AG04450 (cell line): ENCODE measurements at places on chromosomes 5 and 9.

- DNase-seq, result no peak
These were observed 1.9 kb downstream of the RAI14 start for GRCh38 chr5:34657988-34658387.

DNA sequence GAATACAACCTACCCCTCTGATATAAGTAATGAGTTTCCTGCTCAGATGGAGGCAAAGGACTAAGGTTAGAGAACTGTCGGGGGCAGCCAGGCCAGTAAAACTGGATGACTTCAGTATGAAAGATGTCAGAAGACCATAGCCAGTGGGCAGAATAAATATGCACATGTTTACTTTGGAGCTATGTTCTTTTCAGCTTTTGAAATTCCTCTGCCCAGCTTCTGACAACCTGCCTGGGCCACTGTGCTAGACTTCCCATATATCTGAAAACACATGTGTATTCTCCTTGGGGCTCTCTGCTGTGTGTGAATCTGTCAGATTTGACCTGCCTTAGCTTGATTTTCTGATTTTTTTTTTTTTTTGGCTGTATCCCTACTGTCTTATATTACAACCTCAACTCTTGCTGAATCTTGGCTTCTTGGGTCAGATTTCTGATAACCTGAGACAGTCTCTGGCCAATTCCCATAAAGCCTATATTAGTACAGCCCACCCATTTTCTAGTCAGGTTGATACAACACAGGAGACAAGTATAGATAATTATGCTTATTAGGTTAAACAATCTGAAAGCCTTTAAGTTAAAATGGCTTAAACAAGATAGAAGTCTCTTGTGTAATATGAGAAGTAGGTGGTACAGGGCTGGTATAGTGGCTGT lies 76.6 kb upstream of the PRLR start:
- DNase-seq, result no peak

- no peak for DNase-seq
These were observed 61.4 kb downstream of the C9orf50 start for GRCh38 chr9:129559506-129559881.

- DNase-seq, result no peak
These were observed 82.7 kb downstream of the BNC2 start for GRCh38 chr9:16787724-16788123.

DNA sequence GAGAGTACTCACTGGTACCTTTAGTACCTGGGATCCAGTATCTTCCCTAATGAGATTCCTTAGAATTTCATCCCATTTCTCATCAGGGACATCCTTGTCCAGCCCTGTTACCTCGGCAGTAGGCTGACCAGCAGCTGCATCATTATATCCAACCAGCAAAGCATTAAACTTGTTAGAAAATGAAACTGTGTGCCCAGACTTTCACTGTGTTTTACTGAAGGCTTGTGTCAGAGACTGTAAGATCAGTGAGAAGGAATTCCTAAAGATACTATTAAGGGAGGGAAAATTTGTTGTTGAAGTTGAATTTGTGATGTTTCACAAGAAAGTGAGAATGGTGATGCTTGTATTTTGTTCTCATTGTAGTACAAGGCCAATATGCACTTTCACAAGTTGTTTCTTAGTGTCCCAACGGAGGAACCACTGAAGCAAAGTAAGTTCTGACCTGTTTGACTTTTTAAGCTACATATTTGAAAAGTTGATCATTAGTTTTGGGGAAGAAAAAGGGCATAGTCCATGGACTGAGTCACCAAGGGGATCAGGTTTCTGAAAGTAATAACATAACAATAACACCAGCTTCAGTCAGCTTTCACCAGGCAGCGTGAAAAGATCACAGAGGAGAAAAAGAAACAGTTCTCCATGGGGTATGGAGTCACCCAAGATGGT lies 48.8 kb downstream of the GRAMD2B start:
- peak; percentile 42 for DNase-seq

DNA sequence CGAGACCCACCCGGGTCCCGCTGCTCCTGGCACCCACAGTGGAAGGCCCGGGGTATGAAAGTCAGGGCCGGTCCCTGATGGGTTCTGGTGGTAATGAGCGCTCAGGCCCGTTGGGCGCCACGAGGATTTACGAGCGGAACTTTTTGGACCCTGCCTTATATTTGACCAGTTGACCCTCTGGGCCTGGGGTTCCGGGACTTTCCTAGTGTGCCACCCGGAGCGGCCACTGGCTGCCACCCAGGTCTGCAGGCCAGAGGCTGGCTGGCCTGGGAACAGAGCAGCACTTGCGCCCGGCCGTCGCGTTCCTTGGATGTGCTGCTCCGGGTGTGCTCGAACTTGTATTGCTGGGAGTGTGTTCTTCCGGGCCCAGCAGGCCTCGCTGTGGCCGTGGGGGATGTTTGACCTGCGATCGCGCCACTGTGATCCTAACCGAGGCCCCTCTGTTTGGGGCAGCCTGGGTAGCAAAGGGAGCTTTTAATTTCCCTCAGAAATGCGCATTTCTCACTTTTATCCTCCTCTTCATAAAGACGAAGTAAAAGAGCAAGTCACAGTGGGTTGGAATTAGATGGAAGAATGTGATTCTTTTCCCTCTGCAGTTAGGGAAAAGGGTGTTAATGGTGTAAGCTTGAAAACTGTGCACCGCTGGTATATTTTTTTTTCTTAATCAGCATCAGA lies 1.2 kb downstream of the F2RL1 start:
- no peak for DNase-seq

DNA sequence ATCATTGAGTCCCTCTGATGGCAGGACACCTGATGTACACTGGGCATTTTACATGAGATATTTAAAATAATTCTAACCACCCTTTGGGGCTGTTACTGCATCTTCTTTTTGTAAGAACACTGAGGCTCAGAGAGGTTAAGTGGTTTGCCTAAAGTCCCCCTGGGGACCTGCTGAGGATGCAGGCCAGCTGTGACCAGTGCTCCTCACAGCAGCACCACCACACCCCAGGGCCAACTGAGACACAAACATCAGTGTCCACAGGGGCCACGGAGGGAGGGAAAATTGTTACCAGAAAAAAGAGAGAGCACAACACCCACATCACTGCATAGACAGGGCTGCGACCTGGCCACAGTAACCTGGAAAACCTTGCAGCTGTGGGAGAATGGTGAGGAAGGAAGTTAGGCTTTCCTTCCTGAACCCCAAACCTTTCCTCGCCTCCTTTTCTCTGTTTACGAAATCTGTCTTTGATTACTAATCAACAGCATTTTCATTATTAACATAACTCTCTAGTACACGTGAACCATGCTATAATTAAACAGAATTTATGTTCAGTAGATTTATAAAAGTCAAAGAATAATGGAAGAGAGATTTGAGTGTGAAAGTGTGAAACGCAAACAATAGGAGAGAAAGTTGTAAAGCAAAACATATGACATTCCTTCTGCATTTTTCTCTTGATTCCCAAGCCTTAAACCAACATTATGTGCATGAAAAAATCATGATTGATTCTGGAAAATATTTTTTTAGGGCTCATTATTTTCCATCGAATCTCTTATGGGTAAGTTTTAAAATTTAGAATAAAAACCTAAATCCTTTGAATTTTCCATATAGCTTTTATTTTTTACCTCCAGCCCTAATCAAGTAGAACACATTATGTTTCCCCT lies 228.1 kb upstream of the DAPK1 start:
- no peak for DNase-seq

GRCh38 chr5:134100283-134101091 lies 14.0 kb upstream of the TCF7 start:
- no peak for DNase-seq

DNA sequence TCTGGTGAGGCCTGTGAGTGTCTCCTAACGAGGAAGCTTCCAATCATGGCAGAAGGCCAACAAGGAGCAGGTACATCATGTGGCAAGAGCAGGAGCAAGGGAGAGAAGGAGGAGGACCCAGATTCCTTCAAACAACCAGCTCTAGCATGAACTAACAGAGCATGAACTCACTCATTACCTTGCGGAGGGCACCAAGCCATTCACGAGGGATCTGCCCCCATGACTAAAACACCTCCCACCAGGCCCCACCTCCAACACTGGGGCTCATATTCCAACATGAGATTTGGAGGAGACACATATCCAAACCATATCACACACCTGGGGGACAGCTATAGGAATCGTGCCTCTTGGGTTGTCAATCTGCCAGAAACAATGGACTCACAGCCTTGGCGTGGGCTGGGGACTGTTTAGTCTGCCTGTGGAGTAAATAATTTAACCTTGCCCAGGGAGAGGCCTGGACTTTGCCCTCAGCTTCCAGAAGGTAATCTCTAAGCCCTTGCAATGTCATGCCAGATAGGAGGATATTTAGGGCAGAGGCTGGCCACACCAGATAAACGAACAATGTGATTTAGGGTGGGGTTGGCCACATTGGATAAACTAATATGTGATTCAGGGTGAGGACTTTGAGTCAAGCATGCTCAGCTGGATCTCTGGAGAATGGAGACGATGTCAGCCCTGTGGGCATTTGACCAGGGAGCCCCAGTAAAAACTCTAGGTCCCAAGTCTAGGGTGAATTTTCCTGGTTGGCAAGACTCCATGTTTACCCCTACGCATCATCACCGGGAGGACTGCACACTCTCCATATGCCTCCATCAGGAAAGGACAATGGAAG lies 13.6 kb upstream of the VDAC1 start:
- DNase-seq, result no peak

DNA sequence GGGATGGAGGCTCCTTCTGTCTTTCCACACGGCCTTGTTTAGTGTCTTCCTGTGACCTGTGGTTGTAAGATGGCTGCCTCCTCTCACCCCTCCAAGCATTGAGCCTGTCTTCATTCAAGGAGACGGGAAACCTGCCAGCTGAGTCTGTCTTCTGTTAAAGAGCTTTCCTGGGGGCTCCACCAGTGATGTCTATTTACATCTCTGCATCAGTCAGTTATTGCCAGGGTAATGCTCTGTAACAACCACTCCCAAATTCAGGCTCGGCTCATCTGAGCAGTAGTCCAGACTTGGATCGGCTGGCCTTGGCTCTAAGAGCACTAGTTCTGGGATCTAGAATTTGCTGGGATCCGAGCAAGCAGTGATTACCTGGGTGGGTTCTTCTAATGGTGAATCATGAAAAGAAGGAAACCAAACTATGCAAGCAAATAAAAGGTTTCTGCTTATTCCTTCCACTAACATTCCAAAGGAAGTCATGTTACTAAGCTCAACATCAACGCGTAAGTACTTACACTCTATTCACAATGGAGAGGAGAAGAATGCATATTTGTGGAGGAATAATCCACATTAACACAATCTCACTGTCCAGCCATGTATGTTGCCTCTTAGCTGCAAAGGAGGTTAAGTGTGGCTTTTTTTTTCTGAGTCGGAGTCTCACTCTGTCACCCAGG lies 61.7 kb downstream of the GALNT12 start:
- no peak for DNase-seq

- no peak for DNase-seq
These were observed 265.1 kb upstream of the PANK3 start for GRCh38 chr5:168844016-168844921.

DNA sequence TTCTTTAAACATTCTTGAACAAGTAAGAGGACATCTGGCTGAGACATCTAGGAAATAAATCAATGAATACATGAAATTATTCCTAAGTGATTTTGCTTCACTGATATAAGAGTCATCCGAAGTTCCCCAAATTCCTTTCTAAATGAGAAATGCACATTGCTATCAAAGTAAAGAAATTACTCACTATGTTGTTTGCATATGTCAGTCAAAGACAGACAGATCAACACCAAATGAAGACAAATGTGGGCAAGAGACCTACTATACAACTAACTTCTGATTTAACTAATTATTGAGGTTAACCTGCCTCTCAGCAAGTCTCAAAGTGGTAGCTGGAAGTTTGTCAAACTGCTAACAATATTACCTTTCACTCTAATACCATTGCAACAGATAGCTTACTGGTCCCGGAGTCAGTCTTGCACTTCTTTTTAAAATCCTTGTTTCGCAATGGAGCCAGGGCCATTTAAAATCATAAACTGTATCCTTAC lies 13.2 kb downstream of the TUT7 start:
- DNase-seq, result no peak

DNA sequence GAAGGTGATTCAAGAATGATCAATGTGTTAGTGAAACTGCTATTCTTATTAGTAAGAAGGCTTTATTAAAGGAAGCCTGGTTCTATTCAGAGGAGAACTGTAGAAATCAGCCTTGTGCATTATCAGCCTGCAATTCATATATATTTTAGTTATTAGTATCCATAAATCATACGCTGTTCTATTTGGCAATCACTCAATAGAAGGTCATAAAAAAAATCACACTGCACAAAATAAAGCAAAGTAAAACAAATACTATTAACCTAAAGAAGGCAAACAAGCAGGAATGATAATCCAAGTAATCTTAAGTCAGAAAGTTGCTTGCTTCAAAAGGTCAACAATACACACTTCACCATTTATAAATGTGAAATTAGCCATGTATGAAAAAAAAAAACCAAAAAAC lies 138.1 kb downstream of the PDE4D start:
- DNase-seq, result no peak

DNA sequence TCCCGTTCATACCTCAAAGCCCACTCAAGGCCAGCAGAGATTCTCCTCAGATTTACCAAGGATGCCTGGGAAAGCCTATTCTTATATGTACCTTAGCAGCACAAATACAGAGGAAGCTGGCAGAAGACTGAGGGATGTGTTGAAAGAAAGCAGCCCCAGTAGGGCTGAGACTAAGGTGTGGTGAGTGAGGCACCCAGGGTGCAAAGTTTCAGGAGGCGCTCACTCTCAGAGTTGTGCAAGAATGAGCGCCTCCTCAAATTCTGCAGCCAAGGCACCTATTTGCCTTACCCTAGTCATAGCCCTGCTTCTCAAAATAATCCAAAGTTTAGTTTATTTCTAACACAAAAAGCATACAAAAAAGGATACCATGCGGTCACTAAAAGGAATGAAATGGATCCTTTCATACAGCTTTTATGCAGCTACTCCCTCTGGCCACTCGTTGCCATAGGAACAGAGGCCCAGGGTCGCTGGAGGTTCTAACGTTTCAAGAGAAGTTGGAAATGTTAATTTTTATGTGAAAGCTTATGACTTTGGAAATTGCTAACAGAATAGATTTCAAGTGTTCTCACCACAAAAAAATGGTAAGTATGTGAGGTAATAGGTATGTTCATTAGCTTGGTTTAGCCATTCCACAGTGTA lies 79.7 kb upstream of the SMIM23 start:
- DNase-seq, result no peak

DNA sequence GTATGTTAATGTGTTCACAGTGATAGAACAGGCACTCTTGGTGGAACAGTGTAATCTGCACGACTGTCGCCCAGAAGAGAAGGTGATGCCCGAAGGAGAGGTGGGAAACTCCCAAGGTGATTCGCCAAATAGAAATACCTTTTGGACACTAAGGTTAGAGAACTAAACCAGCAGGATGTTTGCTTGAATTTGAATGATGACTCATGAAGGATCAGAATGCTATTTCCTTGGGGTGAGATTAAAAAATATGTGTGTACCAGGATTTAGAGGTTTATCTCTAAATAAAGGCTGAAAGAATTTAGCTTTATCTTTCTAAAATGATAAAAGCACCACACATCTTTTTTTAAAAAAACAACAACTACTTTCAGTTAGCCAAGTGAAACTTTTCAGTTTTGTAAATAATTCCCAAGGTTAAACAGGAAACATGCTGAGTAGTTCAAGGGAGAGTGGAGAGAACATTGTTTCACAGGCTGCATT lies 297.4 kb upstream of the TAS2R1 start:
- no peak for DNase-seq

- no peak for DNase-seq
These were observed 9.4 kb downstream of the CD180 start for GRCh38 chr5:67187006-67187715.
